ENCODE measurements at places on chromosomes 3 and 15. TPM values are rescaled to one million over a fixed set of nuclear protein-coding genes. Genes with fewer than 3 reads are reported as not detected.

DNA sequence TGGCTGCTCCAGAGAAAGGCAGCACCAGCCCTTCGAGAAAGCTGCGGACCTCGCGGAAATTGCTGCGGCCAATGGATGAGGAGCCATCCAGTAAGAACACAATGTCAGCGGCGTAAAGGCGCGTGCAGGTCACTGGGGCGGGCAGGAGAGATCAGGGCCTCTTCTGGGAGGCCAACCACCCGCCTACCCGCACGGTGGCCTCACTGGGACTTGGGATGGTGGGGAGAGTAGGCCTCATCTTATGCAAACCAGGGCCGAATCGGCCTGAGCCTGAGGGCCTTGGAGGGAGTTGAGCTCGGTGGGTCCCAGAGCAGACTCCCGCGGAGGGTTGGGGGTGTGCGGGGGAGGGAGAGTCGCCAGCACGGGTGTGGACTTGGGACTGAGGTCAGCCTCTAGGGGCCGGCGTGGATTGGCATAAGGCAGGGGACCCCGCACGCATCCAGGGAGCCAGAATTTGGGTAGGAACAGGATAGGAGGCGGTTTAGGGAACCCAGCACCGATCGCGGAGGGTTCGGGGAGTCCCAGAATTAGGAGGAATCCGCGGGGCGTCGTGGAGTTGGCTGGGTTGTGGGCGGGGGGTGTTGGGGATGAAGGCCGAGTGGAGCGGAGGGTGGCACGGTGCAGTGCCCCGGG is 596 bp downstream of the COL7A1 start:
- H3K27ac ChIP-seq, result no peak overlapping the region
- peak overlapping the region; percentile 42 for H3K4me3 ChIP-seq
- no peak for DNase-seq
- no peaks in the 10 kb centered on the region for H3K4me1 ChIP-seq
- peaks cover 40% of the 10 kb centered on the region for H3K27me3 ChIP-seq

- DNase-seq, result no peak
- H3K27me3 ChIP-seq, result peaks cover under 1% of the 10 kb centered on the region
- no peak within 1 kb of the TSS for H3K27ac ChIP-seq
- no peak within 1 kb of the TSS for H3K4me3 ChIP-seq
Measured at GRCh38 chr15:74235962-74236361, at the start of gene CCDC33. TSS of gene CCDC33 (plus strand) at chr15:74236326. CDS start at chr15:74236720, 394 bp downstream.

DNA sequence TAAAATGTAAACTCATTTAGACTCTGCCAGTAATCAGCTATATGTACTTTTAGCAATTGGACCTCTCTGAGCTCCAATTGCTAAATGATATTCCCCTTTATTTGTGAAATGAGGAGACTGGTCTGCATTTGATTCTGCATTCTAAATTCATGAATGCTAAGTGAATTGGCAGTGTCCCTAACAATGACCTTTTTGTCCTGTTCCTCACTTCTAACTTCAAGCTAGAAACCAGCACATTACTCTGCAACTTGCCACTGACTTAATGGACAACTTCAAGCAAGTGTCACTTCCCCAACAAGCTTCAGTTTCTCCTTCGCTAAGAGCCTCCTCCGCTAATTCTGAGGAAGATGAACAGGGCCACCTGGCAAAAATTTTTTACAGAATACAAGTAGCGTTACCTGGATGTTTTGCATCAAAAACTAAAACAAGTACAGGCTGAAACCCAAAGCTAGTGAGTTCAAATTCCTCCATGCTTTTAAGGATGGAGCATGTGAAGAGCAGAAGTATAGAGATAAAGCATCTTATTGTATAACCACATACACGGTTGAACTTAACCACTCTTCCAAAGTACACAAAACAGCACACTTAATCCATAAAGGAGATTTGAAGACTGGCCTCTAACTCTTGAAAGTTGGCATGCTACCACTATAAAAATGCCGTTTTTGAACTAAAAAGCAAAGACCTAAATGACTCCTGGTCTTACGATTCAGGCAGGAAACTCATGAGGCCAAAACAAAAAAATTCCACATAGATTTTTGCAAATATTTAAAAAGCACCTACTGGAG is 207.6 kb downstream of the MAGI1 start:
- H3K4me1 ChIP-seq, result no peaks in the 10 kb centered on the region
- DNase-seq, result no peak
- no peak overlapping the region for H3K4me3 ChIP-seq
- no peaks in the 10 kb centered on the region for H3K27me3 ChIP-seq
- no peaks in the 10 kb centered on the region for H3K36me3 ChIP-seq

- H3K36me3 ChIP-seq, result peaks cover 3% of the 10 kb centered on the region
- H3K4me1 ChIP-seq, result peaks cover 38% of the 10 kb centered on the region
- H3K4me3 ChIP-seq, result peak overlapping the region; percentile 94
Measured at GRCh38 chr3:43997788-43998369, 243.8 kb upstream of the TOPAZ1 start.

DNA sequence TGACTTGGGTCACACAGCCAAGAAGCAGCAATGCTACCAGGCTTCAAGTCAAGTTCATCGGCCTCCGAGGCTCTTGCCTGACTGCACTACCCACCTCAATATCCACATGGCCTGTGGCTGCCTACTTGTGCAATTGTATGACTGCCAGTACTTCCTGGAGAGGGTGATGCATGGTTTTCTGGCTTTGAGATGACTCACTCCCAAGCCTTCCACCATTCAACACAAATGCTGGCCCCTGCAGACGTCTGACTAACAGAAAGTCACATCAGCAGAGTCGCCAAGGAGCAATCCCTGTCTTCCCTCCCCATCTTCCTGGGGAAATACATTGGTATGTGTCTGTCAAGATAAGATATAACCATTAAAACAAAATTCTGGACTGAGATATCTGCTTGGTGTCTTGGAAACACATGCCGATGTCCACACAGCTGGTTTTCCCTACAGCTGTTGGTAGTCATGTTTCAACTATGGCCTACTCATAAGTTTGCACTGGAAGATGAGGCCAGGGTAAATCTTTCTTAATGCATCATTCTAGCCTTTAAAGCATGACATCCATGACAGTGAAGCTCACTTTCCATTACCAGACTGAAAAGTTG is 79.6 kb upstream of the SPATA12 start:
- peaks cover 41% of the 10 kb centered on the region for H3K4me1 ChIP-seq
- peak overlapping the region; percentile 85 for H3K27ac ChIP-seq
- peak overlapping the region; percentile 67 for H3K4me3 ChIP-seq
- no peaks in the 10 kb centered on the region for H3K27me3 ChIP-seq
- DNase-seq, result peak; percentile 76

- no peaks in the 10 kb centered on the region for H3K27me3 ChIP-seq
- no peak overlapping the region for H3K4me3 ChIP-seq
- no peaks in the 10 kb centered on the region for H3K4me1 ChIP-seq
- no peaks in the 10 kb centered on the region for H3K36me3 ChIP-seq
Measured at GRCh38 chr15:69906256-69907185, 191.2 kb downstream of the TLE3 start.

GRCh38 chr3:188559856-188560255 is 405.9 kb downstream of the LPP start:
- no peak overlapping the region for H3K4me3 ChIP-seq
- no peaks in the 10 kb centered on the region for H3K27me3 ChIP-seq
- peaks cover 22% of the 10 kb centered on the region for H3K4me1 ChIP-seq
- H3K27ac ChIP-seq, result no peak overlapping the region
- H3K36me3 ChIP-seq, result no peaks in the 10 kb centered on the region

DNA sequence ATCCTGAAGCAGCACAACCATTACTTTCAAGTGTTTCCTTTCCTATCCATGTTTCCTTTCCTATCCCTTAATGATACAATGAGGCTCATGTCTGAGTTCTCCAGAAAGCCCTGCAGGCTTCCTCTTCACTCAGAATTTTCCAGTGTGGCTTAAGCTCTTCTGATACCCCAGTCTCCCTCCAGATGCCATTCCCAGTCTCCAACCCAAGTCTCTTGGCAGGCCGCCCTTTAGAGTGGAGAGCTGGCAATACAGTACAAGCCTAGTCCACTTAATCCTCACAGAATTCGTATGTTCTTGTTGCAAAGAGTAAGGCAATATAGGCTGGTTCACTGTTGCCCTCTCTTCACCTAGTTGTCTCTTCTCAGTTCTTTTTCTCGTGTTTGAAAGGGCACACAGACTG is 503.9 kb upstream of the MDFIC2 start:
- H3K4me1 ChIP-seq, result no peaks in the 10 kb centered on the region
- no peak overlapping the region for H3K27ac ChIP-seq
- H3K4me3 ChIP-seq, result no peak overlapping the region
- no peak for DNase-seq

The LRRC15 gene
- not detected for total RNA-seq

The MYD88 gene
- total RNA-seq, result 27.3 TPM

The EPM2AIP1 gene
- total RNA-seq, result 12.1 TPM

The CAPN3 gene
- 9.0 TPM for total RNA-seq

The LRTM1 gene
- total RNA-seq, result not detected
